ENCODE measurements at places on chromosomes 6 and 20.

GRCh38 chr6:139708337-139709199, 334.1 kb upstream of the CITED2 start:
- no peak for DNase-seq

GRCh38 chr20:8318965-8319625, 187.0 kb downstream of the PLCB1 start:
- no peak for DNase-seq

GRCh38 chr20:8969146-8969583, 99.7 kb upstream of the PLCB4 start:
- no peak for DNase-seq

- DNase-seq = peak; percentile 69
Measured at GRCh38 chr6:133923938-133924593, 29.0 kb upstream of the TBPL1 start.

DNA sequence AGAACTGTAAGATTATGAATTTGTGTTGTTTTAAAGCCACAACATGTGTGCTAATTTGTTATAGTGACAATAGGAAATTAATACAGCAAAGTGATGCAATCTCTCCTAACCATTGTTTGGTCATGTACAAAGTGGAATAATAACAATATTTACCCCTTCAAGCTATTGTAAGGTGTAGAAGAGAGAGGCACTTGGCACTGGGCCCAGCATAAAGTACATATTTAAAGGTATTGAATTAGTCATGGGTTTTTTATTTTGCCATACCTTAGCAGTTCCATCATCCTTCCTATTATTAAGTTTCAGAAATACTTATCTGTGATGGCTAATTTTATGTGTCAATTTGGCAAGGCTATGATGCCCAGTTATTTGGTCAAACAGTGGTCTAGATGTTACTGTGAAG, 322.4 kb upstream of the TSHZ2 start:
- DNase-seq = no peak

GRCh38 chr6:133313068-133313467, 71.9 kb downstream of the EYA4 start:
- no peak for DNase-seq

- DNase-seq = no peak
Measured at GRCh38 chr6:139549561-139550070, 175.2 kb upstream of the CITED2 start.

DNA sequence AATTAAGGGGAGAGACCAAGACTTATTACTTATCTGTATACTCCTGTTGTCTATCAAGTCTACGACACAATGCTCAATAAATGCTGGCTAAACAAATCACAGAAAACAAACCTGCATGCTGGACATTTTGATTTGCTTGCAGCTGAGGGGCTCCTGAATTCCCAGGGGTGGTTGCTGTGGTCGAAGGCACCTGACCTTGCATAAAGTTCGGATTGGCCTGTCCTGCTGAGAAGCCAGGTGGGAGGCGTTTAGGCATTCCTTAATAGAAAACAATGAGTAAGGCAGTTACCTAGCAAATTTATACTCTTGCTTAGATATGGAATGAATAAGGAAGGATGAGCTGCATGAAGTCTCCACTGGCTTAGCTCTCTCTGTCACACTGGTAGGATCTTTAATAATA, 50.5 kb downstream of the TP53INP2 start:
- no peak for DNase-seq

GRCh38 chr6:83885984-83886383, 26.5 kb downstream of the CYB5R4 start:
- no peak for DNase-seq

GRCh38 chr6:37742401-37742760, 44.7 kb upstream of the MDGA1 start:
- no peak for DNase-seq

GRCh38 chr6:155676346-155676745, 220.7 kb upstream of the NOX3 start:
- no peak for DNase-seq

DNA sequence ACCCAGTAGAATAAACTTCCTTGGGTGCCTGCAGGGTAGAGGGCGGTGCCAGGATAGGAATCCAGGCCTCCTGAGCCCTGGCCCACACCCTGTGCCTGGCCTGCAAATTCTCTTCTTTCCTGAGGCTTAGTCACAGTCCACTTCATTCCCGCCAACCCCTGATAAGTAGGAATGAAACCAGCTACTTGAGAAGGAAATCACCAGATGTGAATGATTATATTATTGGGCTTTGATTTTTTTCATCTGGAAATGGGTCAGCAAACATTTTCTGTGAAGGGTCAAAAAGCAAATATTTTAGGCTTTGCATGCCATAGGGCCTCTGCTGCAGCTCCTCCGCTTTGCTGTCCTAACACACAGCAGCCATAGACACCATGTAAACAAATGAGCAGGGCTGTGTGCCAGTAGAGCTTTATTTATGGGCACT, 50.2 kb downstream of the STK35 start:
- DNase-seq = no peak

- DNase-seq = no peak
Measured at GRCh38 chr6:120320481-120321162, 971.1 kb upstream of the MAN1A1 start.

GRCh38 chr6:26029857-26030653, 57.2 kb upstream of the HFE start:
- peak; percentile 78 for DNase-seq

DNA sequence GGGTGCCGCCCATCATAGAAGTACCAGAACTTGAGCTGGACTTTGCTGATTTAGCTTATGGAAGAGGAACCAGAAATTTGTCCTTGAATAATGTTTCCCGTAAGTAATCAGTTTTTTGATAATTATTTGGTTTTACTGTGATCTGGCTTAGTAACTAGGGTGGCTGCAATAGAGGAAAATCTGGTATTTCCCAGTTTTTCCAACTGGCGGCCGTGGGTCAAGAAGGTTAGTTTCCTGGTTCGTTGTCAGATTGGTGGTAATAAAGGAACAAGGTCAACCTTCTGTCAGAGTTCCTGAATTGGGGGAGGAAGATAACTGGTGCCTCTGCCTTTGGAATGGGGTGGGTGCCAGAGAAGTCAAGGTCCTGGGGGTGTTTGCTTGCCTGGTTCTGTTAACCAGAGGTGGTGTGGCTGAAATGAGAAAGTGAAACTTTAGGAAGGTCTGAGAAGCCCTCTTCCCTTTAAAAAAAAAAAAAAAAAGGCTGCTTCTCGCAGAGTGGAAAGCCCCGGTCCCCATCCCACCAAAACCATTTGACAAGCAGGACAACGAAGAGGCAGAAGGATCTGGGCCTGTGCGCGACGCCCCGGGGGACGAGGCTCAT, at the start of gene CALHM6:
Gene CALHM6, plus strand, starts transcription at position 45 of the 601 bp plus-strand sequence. Its CDS starts 555 bp downstream, at position 600.
- DNase-seq = no peak

DNA sequence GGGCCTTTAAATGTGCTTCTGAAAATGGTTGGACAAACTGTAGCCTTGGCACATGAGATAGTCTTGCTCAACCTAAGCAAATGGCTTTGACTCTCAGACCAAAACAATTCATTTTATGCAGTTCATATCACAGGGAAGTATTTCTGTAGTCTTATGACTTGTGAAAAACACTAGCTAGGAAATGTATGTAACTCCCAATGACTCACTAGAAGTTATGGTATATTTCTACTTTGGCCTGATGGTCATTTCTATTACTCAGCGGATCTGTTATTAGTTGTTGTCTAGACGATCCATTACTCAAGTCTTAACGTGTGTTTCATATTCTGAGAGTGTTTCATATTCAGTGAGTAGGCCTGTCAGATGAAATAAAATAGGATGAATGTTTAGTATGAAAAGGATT, 1333.5 kb downstream of the KHDRBS2 start:
- DNase-seq = no peak

DNA sequence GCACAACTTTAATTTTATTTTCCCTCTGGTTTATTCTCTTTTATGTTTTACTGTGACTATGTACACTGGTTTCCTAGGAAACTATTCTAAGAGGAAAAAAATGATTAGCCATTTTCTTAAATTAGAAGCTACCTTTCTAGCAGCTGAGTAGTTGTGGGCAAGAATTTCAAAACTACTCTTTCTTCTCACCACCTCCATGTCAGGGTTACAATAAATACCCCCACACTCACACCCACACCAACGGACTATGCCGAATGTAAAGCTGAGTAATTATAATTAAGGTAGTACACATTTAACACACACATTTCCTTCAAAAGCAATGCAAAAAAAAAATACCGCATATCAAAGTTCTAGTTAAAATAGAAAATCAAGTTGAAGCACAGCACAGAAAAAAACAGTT, 78.9 kb downstream of the ARHGAP18 start:
- no peak for DNase-seq

- no peak for DNase-seq
Measured at GRCh38 chr6:151051164-151051563, 185.7 kb downstream of the MTHFD1L start.

DNA sequence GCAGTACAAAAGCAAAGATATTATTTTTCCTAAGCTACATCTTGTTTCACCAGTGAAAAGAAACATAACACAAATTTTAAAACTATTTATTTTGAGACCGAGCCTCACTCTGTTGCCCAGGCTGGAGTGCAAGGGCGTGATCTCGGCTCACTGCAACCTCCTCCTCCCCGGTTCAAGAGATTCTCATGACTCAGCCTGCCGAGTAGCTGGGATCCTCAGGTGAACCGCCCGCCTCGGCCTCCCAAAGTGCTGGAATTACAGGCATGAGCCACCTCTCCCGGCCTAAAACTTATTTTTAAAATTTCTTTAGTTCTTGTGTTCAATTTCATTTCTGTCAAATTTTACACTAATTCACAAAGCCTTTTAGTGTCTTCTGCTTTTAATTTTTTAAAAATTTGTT, 5.9 kb downstream of the SRSF12 start:
- DNase-seq = no peak

- DNase-seq = no peak
Measured at GRCh38 chr20:8153281-8153908, 21.3 kb downstream of the PLCB1 start.

DNA sequence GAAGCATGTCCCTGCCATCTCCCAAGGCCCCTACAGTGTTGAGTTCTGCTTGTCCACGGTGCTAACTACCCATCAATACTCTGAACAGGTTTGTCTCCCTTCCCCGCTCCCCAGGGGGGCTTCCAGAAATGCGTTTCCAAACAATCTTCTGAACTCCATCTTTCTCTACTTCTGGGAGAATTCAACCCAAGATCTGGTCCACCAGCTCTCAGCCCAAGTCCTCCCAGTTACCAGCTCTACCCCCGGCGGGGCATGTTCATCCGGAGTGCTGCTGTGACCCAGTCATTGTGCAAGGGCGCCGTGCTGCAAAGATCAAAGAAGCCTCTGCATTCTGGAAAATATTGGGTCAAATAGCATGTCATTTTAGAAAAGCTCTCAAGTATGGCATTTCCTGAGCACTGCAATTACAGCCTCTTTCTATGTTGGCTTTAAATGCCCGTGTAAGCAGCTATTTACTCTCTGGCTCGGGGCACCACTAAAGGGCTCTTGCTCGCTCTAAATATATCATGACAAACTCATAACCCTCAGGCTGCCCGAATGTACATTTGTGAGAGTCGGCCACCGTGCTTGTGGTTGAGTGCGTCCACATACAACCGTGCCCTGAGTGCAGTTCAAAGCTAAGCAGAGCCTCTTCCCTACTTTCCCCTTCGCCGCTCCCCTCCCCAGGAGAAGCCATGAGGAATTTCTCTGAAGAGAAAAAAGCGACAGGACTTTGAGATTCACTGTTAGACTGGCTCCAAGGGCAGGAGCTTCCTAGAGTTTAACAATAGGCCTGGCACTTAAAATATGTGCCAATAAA, 71.6 kb downstream of the BANF2 start:
- no peak for DNase-seq

- DNase-seq = peak; percentile 32
Measured at GRCh38 chr6:53795702-53796450, 1.1 kb downstream of the LRRC1 start.

DNA sequence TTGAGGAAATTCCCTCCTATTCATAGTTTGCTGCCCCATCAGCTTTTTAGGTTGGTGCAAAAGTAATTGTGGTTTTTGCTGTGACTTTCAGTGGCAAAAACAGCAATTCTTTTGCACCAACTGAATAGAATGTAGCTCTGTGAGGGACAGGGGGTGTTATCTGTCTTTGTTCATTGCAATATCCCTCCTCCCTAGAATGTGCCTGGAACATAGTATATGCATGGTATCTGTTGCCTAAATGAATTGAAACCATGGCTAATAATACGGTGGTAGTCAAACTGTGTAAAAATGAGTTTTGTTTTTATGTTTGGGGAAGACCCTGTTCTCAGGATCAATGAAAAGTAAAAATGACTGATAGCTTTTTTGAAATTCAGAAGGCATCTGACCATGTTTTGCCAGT, 45.1 kb downstream of the SCAND1 start:
- no peak for DNase-seq

- DNase-seq = no peak
Measured at GRCh38 chr20:37984018-37984785, 49.1 kb downstream of the TTI1 start.

DNA sequence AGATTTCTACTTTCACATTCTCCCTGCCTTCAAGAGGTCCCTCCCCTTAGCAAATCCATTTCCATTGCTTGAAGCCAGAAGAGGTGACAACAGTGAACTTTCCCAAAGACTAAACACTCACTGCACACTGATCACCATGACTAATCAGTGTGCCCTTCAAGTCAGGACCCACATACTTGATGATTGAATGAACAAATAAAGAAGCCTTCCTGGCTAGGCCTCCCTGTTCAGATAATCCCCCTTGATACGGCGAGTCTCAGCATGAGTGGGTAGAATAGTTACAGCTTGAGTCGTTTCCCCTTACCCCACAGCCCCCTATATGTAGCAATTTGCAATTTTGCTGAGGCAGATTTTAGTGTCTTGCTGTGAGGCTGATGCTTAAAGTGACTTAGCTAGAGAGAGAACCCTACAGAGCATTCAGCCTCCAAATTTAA, 102.2 kb downstream of the UNC5CL start:
- no peak for DNase-seq

GRCh38 chr6:42960243-42961019, at the start of gene GNMT:
Gene GNMT, plus strand, starts transcription at chr6:42960754. Its CDS starts 14 bp downstream, at chr6:42960768.
- no peak for DNase-seq

GRCh38 chr20:24493661-24494459, 24.4 kb downstream of the SYNDIG1 start:
- DNase-seq = no peak

DNA sequence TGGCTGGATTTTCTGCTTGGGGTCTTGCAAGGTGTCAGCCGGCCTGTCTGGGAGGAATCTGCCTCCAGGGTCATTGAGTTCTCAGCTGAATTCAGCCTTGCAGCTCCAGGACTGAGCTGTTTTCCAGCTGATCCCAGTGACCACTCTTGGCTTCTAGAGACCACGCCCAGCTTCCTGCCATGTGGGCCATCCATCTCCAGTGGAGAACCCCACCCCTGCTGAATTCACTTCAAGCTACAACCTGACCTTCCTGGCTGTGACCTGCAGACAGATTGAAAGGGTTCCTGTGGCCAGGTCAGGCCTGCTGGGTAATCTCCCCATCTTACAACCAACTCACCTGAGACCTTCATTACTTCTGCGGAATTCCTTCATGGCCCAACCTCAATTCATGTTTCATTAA, 26.5 kb upstream of the SYNDIG1 start:
- no peak for DNase-seq

DNA sequence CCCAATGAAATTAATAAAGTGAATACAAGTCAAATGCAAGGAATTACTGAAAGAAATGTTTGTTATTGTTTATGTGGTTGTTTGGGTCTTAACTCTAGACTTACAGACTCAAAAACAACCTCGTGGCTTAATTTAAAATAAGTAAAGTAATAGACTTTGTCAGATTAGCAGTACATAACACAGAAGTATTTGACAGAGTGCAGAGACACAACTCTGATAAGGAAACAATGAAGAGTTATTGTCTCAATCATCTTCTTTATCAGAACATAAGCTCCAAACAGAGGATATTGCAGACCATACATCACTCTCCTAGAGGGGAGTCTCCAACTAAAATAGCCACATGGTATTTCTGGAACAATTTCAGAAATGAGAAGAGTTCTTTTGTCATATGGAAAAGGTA, 487.7 kb upstream of the HS3ST5 start:
- DNase-seq = no peak

GRCh38 chr6:149368065-149368464, 32.0 kb upstream of the SUMO4 start:
- no peak for DNase-seq
